H1 (cell line): ENCODE measurements at places on chromosomes 16 and 17. TPM values are rescaled to one million over a fixed set of nuclear protein-coding genes. Genes with fewer than 3 reads are reported as not detected.

The MYH11 gene
- 0.71 and 0.78 TPM in 2 replicates for total RNA-seq

The CCL16 gene
- not detected in 2 replicates for total RNA-seq

The POLR2A gene
- 150 and 157 TPM in 2 replicates for total RNA-seq

The SRRM2 gene
- total RNA-seq = 563 and 579 TPM in 2 replicates

The PLD6 gene
- total RNA-seq = 0.22 TPM in 1 of 2 replicates, not detected in the other

The HID1 gene
- total RNA-seq = 13.8 and 15.1 TPM in 2 replicates

The CNGB1 gene
- total RNA-seq = not detected in 2 replicates

The TMC7 gene
- 2.6 and 3.4 TPM in 2 replicates for total RNA-seq

The SLC38A8 gene
- total RNA-seq = not detected in 2 replicates

The SSTR5 gene
- total RNA-seq = 0.31 and 0.56 TPM in 2 replicates

The NPIPB5 gene
- total RNA-seq = 128 and 141 TPM in 2 replicates

The HEATR9 gene
- total RNA-seq = not detected in 2 replicates

The ABCA9 gene
- total RNA-seq = not detected in 2 replicates

The KRT20 gene
- total RNA-seq = not detected in 2 replicates

The BANP gene
- 39.3 and 39.8 TPM in 2 replicates for total RNA-seq

The SHBG gene
- total RNA-seq = 0.69 and 1.2 TPM in 2 replicates

- no peak for DNase-seq
- no peak overlapping the region for H3K27ac ChIP-seq
- H3K4me3 ChIP-seq = no peak overlapping the region
- no peaks in the 10 kb centered on the region for H3K36me3 ChIP-seq
Observed at GRCh38 chr16:118857-119256, 19.6 kb downstream of the NPRL3 start.

DNA sequence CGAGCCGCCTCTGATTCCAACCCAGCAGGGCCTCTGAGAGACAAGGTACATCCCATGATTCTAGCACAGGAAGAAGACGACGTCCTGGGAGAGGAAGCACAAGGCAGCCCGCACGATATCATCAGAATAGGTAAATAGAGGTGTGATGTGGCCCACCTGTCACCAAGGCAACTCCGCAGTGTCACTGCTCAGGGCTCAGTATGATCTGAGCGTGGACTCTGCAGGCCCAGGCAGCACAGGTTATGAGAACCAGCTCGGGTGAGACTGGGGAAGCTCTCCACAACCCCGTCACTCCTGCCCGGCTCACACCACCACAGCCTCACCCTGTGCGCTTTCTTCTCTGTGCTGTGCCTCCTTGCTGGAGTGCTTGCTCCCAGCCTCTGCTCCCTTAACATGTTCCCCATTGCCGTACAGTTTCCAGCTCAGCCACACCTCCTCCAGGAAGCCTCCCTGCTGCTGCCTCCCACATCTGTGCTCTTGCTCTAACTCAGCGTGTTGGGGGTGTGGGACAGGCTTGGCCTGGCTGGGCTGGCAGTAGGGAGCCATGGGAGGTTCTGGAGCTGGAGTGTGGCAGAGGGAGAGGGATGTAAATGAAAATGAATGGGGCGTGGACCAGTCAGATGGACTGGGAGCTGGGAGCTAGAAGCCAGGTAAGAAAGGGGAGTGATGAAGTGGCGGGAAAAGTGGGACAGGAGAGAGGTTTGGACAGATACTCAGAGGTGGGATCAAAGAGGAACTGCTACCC is 7.7 kb downstream of the METTL22 start:
- no peak overlapping the region for H3K27ac ChIP-seq
- DNase-seq = no peak
- H3K4me3 ChIP-seq = no peak overlapping the region
- peaks cover 58% of the 10 kb centered on the region for H3K36me3 ChIP-seq
- H3K27me3 ChIP-seq = no peaks in the 10 kb centered on the region

GRCh38 chr17:1362065-1362848 is 37.8 kb downstream of the YWHAE start:
- no peak overlapping the region for H3K4me3 ChIP-seq
- H3K27me3 ChIP-seq = no peaks in the 10 kb centered on the region
- no peak overlapping the region for H3K27ac ChIP-seq
- DNase-seq = no peak
- peaks cover 26% of the 10 kb centered on the region for H3K36me3 ChIP-seq

DNA sequence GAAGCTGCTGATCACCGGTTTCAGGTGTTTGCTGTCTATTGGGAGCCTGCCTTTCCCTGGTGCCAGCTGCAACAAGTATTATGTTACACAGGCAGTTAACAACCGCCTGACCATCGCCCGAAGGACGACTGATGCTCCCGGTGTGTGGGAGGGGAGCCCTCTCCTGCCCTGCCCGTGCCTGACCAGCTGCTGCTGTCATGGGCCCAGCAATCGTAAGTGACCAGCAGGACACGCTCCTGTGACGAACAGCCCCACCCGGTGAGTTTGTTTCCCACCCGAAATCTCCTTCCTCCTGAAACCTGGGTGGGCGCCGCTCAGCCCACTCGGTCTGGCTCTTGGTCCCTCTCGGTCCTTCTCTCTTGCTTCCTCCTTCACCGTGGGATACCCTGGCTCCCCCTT is 17.9 kb upstream of the UBE2I start:
- H3K27me3 ChIP-seq = peaks cover 22% of the 10 kb centered on the region
- H3K4me3 ChIP-seq = no peak overlapping the region
- DNase-seq = no peak
- no peak overlapping the region for H3K27ac ChIP-seq
- H3K36me3 ChIP-seq = no peaks in the 10 kb centered on the region
- H3K4me1 ChIP-seq = peaks cover 3% of the 10 kb centered on the region

GRCh38 chr17:18233803-18234518 is 8.5 kb downstream of the LLGL1 start:
- H3K27me3 ChIP-seq = no peaks in the 10 kb centered on the region
- H3K27ac ChIP-seq = no peak overlapping the region
- no peaks in the 10 kb centered on the region for H3K4me1 ChIP-seq
- H3K4me3 ChIP-seq = no peak overlapping the region
- peaks cover 42% of the 10 kb centered on the region for H3K36me3 ChIP-seq
- DNase-seq = no peak

DNA sequence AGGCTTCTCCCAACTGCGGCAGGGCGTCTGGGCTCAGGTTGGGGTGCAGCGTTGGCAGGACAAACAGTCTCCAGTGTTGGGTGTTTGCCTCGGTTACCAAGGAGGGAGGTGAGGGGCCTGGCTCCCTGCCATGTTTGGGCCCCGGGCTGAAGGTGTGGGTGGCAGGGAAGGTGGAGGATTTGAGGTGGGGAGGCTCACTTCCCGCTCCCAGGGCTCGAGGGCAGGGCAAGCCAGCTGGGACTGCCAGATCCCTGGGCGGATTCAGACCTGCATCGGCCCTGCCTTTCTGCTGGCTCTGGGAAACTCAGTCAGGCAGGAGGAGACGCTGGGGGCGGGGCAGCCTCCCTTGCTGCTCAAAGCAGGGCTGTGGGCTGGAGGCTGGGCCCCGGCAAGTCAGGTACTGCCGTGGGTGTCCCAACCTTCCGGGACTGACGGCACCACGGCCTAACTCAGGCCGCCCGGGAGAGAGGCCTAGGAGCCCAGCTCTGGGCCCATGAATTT is 31.3 kb upstream of the KRT17 start:
- no peaks in the 10 kb centered on the region for H3K27me3 ChIP-seq
- no peak overlapping the region for H3K27ac ChIP-seq

GRCh38 chr17:752002-752619 is at the start of gene GEMIN4:
Gene GEMIN4, minus strand, starts transcription at chr17:752264. Its CDS starts 122 bp downstream, at chr17:752142.
- peaks cover 11% of the 10 kb centered on the region for H3K4me1 ChIP-seq
- H3K36me3 ChIP-seq = peaks cover 23% of the 10 kb centered on the region
- no peaks in the 10 kb centered on the region for H3K27me3 ChIP-seq
- DNase-seq = peak; percentile 100
- peak within 1 kb of the TSS; percentile 68; the same call in 1 of the 2 replicates for H3K27ac ChIP-seq

GRCh38 chr16:66658860-66659190 is 37.7 kb downstream of the CMTM4 start:
- H3K4me3 ChIP-seq = no peak overlapping the region
- no peaks in the 10 kb centered on the region for H3K36me3 ChIP-seq
- H3K27ac ChIP-seq = no peak overlapping the region
- no peak for DNase-seq

- no peak for DNase-seq
- no peak overlapping the region for H3K4me3 ChIP-seq
- no peaks in the 10 kb centered on the region for H3K36me3 ChIP-seq
- H3K27ac ChIP-seq = no peak overlapping the region
- no peaks in the 10 kb centered on the region for H3K4me1 ChIP-seq
Observed at GRCh38 chr16:66164581-66165247, 201.8 kb upstream of the CDH5 start.

GRCh38 chr17:48630925-48631692 is 5.0 kb upstream of the HOXB9 start:
- no peak overlapping the region for H3K4me3 ChIP-seq
- H3K27me3 ChIP-seq = peaks cover 97% of the 10 kb centered on the region
- no peak overlapping the region for H3K27ac ChIP-seq
- H3K36me3 ChIP-seq = no peaks in the 10 kb centered on the region
- no peak for DNase-seq

DNA sequence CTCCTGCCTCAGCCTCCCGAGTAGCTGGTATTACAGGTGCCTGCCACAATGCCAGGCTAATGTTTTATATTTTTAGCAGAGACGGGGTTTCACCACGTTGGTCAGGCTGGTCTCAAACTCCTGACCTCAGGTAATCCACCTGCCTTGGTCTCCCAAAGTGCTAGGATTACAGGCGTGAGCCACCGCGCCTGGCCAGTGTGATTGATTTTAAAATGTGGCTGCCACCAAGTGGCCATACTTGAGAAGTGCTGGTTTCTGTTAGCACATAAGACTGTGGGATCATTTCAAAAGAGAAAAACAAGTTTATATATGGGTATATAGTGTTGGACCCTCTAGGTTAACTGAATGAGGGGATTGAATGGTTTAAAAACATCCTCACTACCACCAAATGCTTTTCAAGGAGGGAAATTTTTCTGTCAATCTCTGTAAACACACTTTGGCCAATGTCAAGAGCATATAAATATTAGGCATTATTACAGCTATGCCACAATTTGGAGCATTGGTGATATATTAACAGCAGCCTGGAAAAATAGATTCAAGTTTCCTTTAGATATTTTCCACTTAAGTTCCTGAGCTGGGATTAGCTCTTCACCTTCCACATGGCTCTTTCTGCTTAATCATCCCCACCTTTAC is 13.5 kb upstream of the DHRS13 start:
- DNase-seq = no peak
- peaks cover 84% of the 10 kb centered on the region for H3K36me3 ChIP-seq
- no peaks in the 10 kb centered on the region for H3K27me3 ChIP-seq
- H3K4me3 ChIP-seq = no peak overlapping the region
- no peaks in the 10 kb centered on the region; the same call in 1 of the 2 replicates for H3K4me1 ChIP-seq
- no peak overlapping the region for H3K27ac ChIP-seq

GRCh38 chr17:67245694-67246402 is 852 bp upstream of the HELZ start:
- H3K27me3 ChIP-seq = no peaks in the 10 kb centered on the region
- no peak for DNase-seq
- no peaks in the 10 kb centered on the region for H3K36me3 ChIP-seq
- peak overlapping the region; percentile 85 for H3K4me3 ChIP-seq
- H3K4me1 ChIP-seq = peaks cover 6% of the 10 kb centered on the region

GRCh38 chr17:35898283-35899070 is 18.3 kb upstream of the CCL5 start:
- H3K4me3 ChIP-seq = no peak overlapping the region
- no peaks in the 10 kb centered on the region for H3K27me3 ChIP-seq
- H3K36me3 ChIP-seq = no peaks in the 10 kb centered on the region
- H3K4me1 ChIP-seq = no peaks in the 10 kb centered on the region
- no peak overlapping the region for H3K27ac ChIP-seq

DNA sequence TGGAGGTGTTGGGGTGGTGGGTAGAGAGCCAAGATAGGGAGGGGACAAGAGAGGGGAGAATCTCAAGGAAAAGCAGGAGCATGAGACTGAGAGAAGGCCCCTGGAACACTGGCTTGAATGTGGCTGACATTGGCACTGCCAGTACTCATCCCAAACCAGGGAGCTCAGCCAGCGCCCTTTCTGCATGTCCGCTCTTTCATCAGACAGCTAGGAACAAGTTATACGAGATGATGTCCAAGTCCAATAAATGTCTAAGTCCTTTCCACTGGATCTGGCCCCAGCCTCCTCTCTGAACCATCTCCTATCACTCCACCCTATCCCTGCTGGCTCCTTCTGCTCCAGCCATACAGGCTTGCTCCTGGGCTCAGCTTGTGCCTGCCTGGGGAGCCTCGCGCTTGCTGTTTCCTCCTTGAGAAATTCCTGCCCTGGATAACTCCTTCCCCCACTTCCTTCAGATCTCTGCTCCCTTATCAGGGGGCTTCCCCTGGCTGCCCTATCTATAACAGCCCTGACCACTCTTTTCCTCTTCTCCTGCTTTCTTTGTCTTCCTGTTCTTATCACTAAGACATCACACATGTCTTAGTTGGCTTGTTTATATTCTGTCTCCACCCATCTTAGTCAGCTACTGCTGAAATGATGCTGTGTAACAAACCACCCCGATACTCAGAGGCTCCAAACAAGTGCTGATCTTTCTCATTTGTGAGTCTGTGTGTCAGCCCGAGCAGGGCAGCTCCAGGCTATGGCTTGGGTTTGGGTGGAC is 37.1 kb upstream of the MEOX1 start:
- no peaks in the 10 kb centered on the region for H3K36me3 ChIP-seq
- peaks cover 3% of the 10 kb centered on the region for H3K4me1 ChIP-seq
- no peak overlapping the region for H3K27ac ChIP-seq

DNA sequence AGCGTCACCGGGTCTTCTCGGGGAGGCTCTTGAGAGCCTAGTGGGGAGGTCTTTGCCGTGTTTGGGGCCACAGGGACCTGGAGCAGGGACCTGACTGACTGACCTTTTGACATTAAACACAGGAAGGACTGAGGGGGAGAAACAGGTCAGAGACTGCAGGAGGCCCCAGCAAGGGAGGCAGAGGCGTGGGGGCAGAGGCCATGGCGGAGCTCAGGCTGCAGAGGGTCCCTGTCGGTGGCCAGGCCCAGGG is 41.6 kb upstream of the GSE1 start:
- no peak overlapping the region for H3K27ac ChIP-seq
- no peak overlapping the region for H3K4me3 ChIP-seq
- H3K27me3 ChIP-seq = peaks cover 2% of the 10 kb centered on the region; the same call in 1 of the 2 replicates

GRCh38 chr17:9244066-9245052 is 223.0 kb downstream of the NTN1 start:
- no peak overlapping the region for H3K27ac ChIP-seq
- H3K4me3 ChIP-seq = no peak overlapping the region
- H3K36me3 ChIP-seq = no peaks in the 10 kb centered on the region
- peaks cover 4% of the 10 kb centered on the region for H3K27me3 ChIP-seq
- no peak for DNase-seq

DNA sequence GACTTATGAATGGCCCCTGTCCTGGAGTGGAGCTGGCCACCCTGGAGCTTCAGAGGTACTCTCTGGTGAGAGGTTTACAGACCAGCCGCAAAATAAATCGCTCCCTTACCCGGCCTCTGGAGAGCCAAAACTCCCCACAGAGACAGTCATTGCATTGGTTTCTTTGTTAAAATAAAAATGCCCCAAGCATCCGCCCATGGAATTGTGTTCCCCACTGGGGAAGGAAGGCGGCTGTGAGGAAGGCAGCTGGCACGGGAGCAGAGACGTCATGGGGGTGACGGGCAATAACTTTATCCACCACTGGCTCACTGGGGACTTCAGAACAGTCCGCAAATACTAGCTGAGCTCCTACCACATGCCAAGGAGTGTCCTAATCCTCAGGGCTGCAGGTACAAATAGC is 266.2 kb upstream of the FOXF1 start:
- no peaks in the 10 kb centered on the region for H3K36me3 ChIP-seq
- H3K27me3 ChIP-seq = no peaks in the 10 kb centered on the region
- H3K4me3 ChIP-seq = no peak overlapping the region
- DNase-seq = peak; percentile 42

- no peak overlapping the region for H3K27ac ChIP-seq
- peak overlapping the region; percentile 95 for H3K4me3 ChIP-seq
- no peak for DNase-seq
- H3K27me3 ChIP-seq = no peaks in the 10 kb centered on the region
Observed at GRCh38 chr17:18040261-18040858, 1.2 kb downstream of the GID4 start.
